ENCODE measurements at places on chromosomes 6 and 20.

GRCh38 chr6:105847433-105847832, 238.7 kb upstream of the PRDM1 start:
- no peak for DNase-seq
- no peaks in the 10 kb centered on the region for H3K27me3 ChIP-seq
- H3K36me3 ChIP-seq: no peaks in the 10 kb centered on the region
- no peak overlapping the region for H3K27ac ChIP-seq

DNA sequence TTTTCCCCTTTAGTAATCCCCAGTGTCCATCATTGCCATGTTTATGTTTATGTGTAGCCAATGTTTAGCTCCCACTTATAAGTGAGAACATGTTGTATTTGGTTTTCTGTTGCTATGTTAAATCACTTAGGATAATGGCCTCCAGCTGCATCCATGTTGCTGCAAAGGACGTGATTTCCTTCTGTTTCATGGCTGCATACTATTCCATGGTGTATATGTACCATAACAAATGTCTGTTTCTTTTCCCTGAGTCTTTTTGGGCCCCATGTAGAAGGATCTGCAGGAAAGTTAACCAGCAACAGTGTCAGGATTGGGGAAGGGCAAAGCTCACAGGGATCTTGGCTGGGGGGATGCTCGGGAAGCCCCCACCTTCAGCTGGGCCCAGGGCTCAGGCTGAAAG, 64.3 kb upstream of the SULF2 start:
- H3K4me3 ChIP-seq: no peak overlapping the region
- DNase-seq: no peak
- peaks cover 13% of the 10 kb centered on the region for H3K27me3 ChIP-seq
- H3K27ac ChIP-seq: no peak overlapping the region
- H3K36me3 ChIP-seq: no peaks in the 10 kb centered on the region
- H3K4me1 ChIP-seq: peaks cover 4% of the 10 kb centered on the region

GRCh38 chr6:57313009-57313408, 4.4 kb upstream of the PRIM2 start:
- H3K27me3 ChIP-seq: no peaks in the 10 kb centered on the region
- H3K36me3 ChIP-seq: no peaks in the 10 kb centered on the region
- H3K4me1 ChIP-seq: peaks cover 18% of the 10 kb centered on the region

DNA sequence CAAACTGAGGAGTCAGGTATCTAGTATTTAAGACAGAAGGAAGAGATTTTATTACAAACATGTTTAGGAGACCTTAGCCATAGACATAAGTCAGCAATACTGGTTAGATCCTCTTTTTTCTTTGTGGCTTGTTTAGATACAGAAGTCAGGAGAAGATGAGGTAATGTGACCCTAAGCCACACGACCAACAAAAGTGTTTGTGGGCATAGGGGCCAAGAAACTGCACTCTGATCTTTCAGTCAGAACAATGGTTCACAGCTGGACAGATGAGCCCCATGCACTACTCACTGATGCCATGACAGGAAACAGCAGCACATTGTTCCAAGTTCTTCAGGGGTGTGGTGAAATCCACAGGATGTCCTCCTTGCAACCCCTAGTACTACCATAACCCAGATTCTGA, 238.5 kb upstream of the RAB32 start:
- no peak overlapping the region for H3K4me3 ChIP-seq
- H3K27me3 ChIP-seq: no peaks in the 10 kb centered on the region
- H3K4me1 ChIP-seq: no peaks in the 10 kb centered on the region
- DNase-seq: no peak

DNA sequence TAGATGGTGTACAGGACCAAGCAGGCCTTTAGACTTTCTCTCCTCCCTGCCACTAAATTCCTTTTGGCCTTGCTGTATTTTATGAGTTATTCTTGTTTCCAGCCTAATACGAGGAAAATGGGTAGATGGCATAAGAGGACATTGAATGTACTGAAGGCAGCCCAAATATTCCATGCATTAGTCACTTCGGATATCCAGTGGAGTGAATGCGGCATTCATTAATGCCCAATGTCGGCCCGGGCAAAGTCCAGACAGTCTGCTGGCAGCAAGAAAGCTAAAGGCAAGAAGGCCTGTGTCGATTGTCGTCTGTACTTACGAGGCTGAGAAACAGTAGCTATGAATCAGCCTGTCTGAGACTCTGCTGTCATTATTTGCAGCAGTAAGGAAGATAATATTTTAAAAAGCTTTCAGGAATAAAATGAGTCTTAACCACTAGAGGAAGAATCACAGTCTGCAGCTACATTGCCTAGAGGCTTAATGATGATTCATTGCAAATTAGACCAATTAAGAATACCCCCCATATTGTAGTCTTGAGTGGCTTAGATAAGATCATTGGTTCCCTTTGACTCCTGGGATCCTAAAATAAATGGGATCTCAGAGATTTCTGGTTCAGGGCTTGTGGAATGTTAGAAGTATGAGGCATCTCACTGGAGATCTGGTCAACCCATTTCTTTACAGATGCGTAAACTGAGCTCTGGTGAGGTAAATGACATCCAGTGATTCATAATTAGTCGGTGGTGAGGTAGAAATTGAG, 534.1 kb upstream of the JAG1 start:
- no peaks in the 10 kb centered on the region for H3K36me3 ChIP-seq
- H3K4me1 ChIP-seq: peaks cover 29% of the 10 kb centered on the region
- DNase-seq: no peak
- H3K27me3 ChIP-seq: peaks cover 58% of the 10 kb centered on the region
- H3K4me3 ChIP-seq: no peak overlapping the region
- no peak overlapping the region for H3K27ac ChIP-seq

DNA sequence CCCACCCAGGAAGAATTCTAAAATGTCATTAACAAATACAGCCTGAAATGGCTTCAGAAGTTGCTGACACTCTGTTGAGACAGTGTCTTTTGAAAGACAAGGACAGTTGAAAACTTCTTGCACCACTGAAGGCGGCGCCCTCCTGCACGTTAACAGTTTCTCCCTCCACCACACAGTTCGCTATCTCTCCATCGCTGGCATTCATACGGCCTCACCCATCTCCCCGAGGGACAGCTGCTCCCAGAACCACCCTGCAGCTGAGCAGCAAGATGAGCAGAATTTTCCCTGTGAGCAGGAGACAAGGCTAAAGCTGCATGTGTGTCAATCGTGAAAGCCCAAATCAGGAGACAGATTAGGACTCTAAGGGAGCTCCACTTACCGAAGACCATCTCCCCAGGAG, 113.3 kb downstream of the LY86 start:
- H3K4me3 ChIP-seq: no peak overlapping the region
- peaks cover 37% of the 10 kb centered on the region for H3K4me1 ChIP-seq
- no peaks in the 10 kb centered on the region for H3K27me3 ChIP-seq
- no peak for DNase-seq

- peak overlapping the region; percentile 59 for H3K27ac ChIP-seq
- H3K4me3 ChIP-seq: no peak overlapping the region
- peaks cover 7% of the 10 kb centered on the region for H3K4me1 ChIP-seq
- H3K36me3 ChIP-seq: no peaks in the 10 kb centered on the region
Observed at GRCh38 chr6:54617730-54618129, 228.8 kb upstream of the FAM83B start.

GRCh38 chr20:20611167-20611566, 101.3 kb downstream of the RALGAPA2 start:
- H3K4me3 ChIP-seq: no peak overlapping the region
- no peaks in the 10 kb centered on the region for H3K27me3 ChIP-seq
- DNase-seq: no peak

- H3K27ac ChIP-seq: no peak overlapping the region
- no peak overlapping the region for H3K4me3 ChIP-seq
- no peaks in the 10 kb centered on the region for H3K4me1 ChIP-seq
- H3K27me3 ChIP-seq: peaks cover 5% of the 10 kb centered on the region
Observed at GRCh38 chr20:39574061-39574460, 611.9 kb downstream of the DHX35 start.

- no peak for DNase-seq
- H3K4me1 ChIP-seq: no peaks in the 10 kb centered on the region
- H3K27ac ChIP-seq: no peak overlapping the region
- H3K27me3 ChIP-seq: no peaks in the 10 kb centered on the region
- no peaks in the 10 kb centered on the region for H3K36me3 ChIP-seq
- H3K4me3 ChIP-seq: no peak overlapping the region
Observed at GRCh38 chr20:7728338-7728737, 211.9 kb downstream of the HAO1 start.

- H3K4me3 ChIP-seq: no peak overlapping the region
- H3K27ac ChIP-seq: no peak overlapping the region
- H3K36me3 ChIP-seq: no peaks in the 10 kb centered on the region
- H3K27me3 ChIP-seq: peaks cover 7% of the 10 kb centered on the region
Observed at GRCh38 chr6:155813548-155813947, 357.9 kb upstream of the NOX3 start.

GRCh38 chr6:157647261-157647915, 175.7 kb upstream of the SNX9 start:
- H3K36me3 ChIP-seq: peaks cover 9% of the 10 kb centered on the region
- H3K4me3 ChIP-seq: no peak overlapping the region
- peaks cover 16% of the 10 kb centered on the region for H3K4me1 ChIP-seq
- no peak for DNase-seq
- H3K27ac ChIP-seq: no peak overlapping the region

- no peak overlapping the region for H3K27ac ChIP-seq
- H3K36me3 ChIP-seq: peaks cover 9% of the 10 kb centered on the region
- DNase-seq: no peak
- H3K27me3 ChIP-seq: peaks cover 3% of the 10 kb centered on the region
Observed at GRCh38 chr6:129489215-129489765, 220.7 kb downstream of the ARHGAP18 start.

DNA sequence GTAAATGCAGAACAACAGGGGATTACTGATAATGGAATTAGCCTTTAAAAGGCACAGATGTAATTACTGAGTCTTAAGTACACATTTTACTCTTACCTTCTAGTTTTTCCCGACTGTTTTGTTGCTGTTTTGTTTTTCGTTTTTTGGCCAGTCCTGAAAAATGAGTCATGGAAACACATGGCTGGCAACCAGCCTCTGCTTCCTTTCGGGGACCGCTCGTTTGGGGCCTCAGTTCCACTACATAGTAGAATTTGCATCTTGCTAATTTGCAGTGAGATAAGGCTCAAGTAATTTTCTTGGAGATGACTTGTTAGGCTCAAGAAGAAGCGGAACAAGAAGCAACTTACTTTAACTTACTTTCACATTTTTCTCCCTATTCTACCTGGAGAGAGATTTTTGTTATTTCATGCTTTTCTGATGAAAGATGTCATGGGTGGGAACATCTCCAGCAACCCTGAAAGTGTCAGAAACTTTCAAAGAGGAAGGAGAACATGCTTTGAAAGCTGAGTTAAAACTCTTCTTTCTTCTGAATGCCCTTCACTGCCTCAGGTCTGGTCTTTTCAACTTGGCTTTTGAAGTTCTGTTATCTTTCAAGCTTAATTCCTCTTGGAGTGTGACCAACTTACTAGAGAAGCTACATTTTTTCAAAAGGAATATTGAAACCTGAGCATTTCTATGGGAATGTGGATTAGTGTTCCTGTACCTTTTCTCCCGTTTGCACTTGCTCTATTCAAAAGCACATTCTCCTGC, 71.5 kb upstream of the HDAC2 start:
- no peak for DNase-seq
- no peaks in the 10 kb centered on the region for H3K27me3 ChIP-seq
- peak overlapping the region; percentile 80 for H3K27ac ChIP-seq
- no peak overlapping the region for H3K4me3 ChIP-seq

DNA sequence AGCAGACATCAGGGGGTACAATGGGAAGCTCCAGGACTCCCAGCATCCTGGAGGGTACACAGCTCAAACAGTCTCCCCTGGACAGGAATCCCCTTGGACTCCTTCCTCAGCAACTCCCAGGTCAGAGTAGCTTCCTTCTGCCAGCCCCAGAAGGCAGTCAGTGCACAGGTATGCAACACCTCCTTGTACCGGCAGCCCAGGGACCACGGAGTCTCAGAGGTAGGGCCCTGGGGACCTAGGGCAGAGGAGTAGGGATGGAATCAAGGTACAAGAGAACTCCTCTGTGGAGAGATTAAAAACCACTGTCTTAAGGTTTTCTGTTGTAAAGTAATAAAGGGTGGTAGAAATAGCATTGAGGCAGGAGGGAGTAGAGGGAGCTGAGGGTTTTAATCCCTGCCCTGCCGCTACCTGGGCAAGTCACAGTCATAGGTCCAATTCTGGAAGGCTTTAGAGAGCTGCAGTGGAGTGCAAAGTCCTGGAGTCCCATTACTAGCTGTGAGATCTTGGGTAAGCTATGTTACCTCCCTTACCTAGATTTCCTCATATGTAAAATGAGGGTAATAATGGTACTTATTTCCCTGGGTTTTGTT, 7.5 kb downstream of the TP53TG5 start:
- H3K4me3 ChIP-seq: no peak overlapping the region
- H3K4me1 ChIP-seq: peaks cover 2% of the 10 kb centered on the region
- DNase-seq: no peak
- peaks cover 18% of the 10 kb centered on the region for H3K36me3 ChIP-seq

DNA sequence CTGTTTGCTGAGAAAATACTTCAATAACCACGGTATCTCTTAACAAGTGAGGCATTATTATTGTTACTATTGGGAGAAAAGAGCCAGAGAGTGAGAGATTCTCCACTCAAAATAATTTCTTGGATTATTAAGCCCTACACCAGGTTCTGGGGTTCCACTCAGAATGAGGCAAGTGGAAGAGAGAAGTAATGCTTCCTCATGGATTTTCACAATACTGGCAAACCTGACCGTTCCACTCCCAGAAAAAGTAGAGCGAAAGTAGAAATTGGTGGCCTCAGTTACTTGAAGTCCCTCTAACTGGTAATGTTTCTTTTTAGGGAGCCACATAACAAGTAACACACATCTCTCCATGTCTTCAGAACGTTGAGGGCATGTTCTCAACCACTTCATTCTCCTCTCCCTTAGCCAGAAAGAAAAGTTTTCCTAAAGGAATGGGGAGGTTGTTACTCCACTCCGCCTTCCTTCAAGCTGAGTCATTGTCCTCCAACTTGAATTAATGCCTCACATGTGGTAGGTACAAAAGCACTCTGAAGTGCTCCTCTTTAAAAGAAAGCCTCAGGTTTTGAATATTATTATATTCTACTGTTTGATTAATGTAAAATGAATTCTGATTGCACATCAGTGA, 1.9 kb downstream of the BAG2 start:
- H3K27ac ChIP-seq: peak overlapping the region; percentile 71
- peak overlapping the region; percentile 77 for H3K4me3 ChIP-seq
- peaks cover 24% of the 10 kb centered on the region for H3K4me1 ChIP-seq

GRCh38 chr6:3987053-3987452, 91.9 kb downstream of the FAM217A start:
- H3K4me3 ChIP-seq: no peak overlapping the region
- DNase-seq: no peak
- peaks cover 42% of the 10 kb centered on the region for H3K4me1 ChIP-seq
- peak overlapping the region; percentile 70 for H3K27ac ChIP-seq

GRCh38 chr6:138250053-138250452, 31.8 kb upstream of the PBOV1 start:
- no peaks in the 10 kb centered on the region for H3K27me3 ChIP-seq
- H3K27ac ChIP-seq: no peak overlapping the region
- DNase-seq: no peak
- no peak overlapping the region for H3K4me3 ChIP-seq

DNA sequence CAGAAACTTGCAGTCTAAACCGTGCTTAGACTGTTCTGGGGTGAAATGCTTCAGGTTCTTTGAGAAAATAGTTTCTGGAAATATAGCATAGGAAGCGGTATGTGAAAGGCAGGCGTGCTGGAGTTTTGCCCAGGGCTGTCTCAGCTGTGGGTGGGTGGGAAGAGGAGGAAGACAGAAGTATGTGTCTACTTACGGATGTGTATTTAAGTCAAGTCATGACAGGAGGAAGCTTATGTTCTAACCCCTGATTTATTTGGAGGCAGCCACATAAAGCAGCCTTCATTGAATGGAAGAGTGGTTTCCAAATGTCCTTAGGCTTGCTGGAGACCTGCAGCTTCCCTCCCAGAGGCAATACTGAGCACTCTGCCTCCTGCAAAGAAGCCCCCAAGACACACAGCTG, 345.8 kb upstream of the PRND start:
- H3K27ac ChIP-seq: no peak overlapping the region
- DNase-seq: no peak
- H3K27me3 ChIP-seq: peaks cover 26% of the 10 kb centered on the region
- H3K4me1 ChIP-seq: peaks cover 9% of the 10 kb centered on the region

Data from mesothelial cell of epicardium (in vitro differentiated cells).